ENCODE measurements at places on chromosomes 11 and 22. TPM values are rescaled to one million over a fixed set of nuclear protein-coding genes. Genes with fewer than 3 reads are reported as not detected.

IGLL1 gene
- total RNA-seq: not detected

SLC15A3 gene
- 1.6 TPM for total RNA-seq

TSPAN18 gene
- total RNA-seq: 28.7 TPM

OR4S1 gene
- not detected for total RNA-seq

DEUP1 gene
- 0.35 TPM for total RNA-seq

MMP27 gene
- not detected for total RNA-seq

P2RY6 gene
- 0.31 TPM for total RNA-seq

CELSR1 gene
- total RNA-seq: 27.6 TPM

MUC5B gene
- total RNA-seq: 0.05 TPM

IFITM10 gene
- total RNA-seq: 1.0 TPM

MOGAT2 gene
- not detected for total RNA-seq

RIBC2 gene
- 10.6 TPM for total RNA-seq

SLC37A2 gene
- 2.0 TPM for total RNA-seq

YWHAH gene
- total RNA-seq: 193 TPM

LRRC56 gene
- 4.3 TPM for total RNA-seq

FXYD2 gene
- total RNA-seq: 1.8 TPM

DNAJB7 gene
- total RNA-seq: not detected

SLC5A4 gene
- not detected for total RNA-seq

HBE1 gene
- total RNA-seq: 0.81 TPM

GRK3 gene
- 18.3 TPM for total RNA-seq

TRIM49 gene
- not detected for total RNA-seq

HORMAD2 gene
- not detected for total RNA-seq

UBQLNL gene
- total RNA-seq: not detected

MMP1 gene
- not detected for total RNA-seq

CASP5 gene
- not detected for total RNA-seq

ZC3H7B gene
- 54.1 TPM for total RNA-seq

KRTAP5-7 gene
- total RNA-seq: not detected

ANO3 gene
- not detected for total RNA-seq

THAP12 gene
- 43.6 TPM for total RNA-seq

CALCA gene
- not detected for total RNA-seq

TP53I11 gene
- 136 TPM for total RNA-seq

PATE4 gene
- total RNA-seq: not detected

SVIP gene
- 7.8 TPM for total RNA-seq

B3GAT1 gene
- 29.5 TPM for total RNA-seq

SLCO2B1 gene
- total RNA-seq: 0.84 TPM

KIRREL3 gene
- total RNA-seq: 1.4 TPM

RHOG gene
- total RNA-seq: 26.9 TPM

MMP3 gene
- total RNA-seq: not detected

OR52E8 gene
- not detected for total RNA-seq

ENDOD1 gene
- total RNA-seq: 1.9 TPM

PPP6R3 gene
- 125 TPM for total RNA-seq

ACR gene
- total RNA-seq: 0.32 TPM

C2CD3 gene
- total RNA-seq: 34.2 TPM

PRG2 gene
- total RNA-seq: not detected

OR56A1 gene
- total RNA-seq: 0.15 TPM

SLC37A4 gene
- 59.0 TPM for total RNA-seq

SCARF2 gene
- 20.3 TPM for total RNA-seq

MYBPC3 gene
- total RNA-seq: 0.13 TPM

SCGB2A2 gene
- total RNA-seq: not detected

DUSP8 gene
- total RNA-seq: 7.0 TPM

POLR3H gene
- total RNA-seq: 30.1 TPM

All from endodermal cell (in vitro differentiated cells).